ENCODE measurements at places on chromosomes 2 and 18.
A peak's percentile ranks its signal among the peaks of the same experiment; 100 is the strongest.

GRCh38 chr2:30234180-30234971 is 3.0 kb downstream of the LBH start:
- peak; percentile 54 for DNase-seq

- no peak for DNase-seq
Measured at GRCh38 chr2:148721520-148721931, 77.0 kb downstream of the EPC2 start.

- DNase-seq, result no peak
Measured at GRCh38 chr2:144937910-144938709, 418.2 kb upstream of the ZEB2 start.

DNA sequence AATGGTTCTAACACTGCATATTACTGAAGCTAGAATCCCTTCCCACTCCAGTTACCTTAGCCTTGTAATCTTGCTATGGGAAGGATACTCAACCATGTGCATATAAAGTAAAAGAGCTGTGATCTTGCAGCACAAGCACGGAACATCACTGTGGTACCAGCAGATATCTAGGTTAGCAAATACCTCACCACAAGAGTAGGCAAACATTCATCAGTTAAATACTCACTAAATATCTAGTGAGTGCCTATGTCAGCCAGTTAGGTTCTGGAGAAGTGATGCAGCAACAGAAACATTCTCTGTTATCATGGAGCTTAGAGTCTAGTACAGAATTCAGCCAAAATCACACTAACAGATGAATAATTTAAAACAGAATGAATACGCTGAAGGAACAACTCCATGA is 349.6 kb upstream of the UBE2E3 start:
- no peak for DNase-seq

DNA sequence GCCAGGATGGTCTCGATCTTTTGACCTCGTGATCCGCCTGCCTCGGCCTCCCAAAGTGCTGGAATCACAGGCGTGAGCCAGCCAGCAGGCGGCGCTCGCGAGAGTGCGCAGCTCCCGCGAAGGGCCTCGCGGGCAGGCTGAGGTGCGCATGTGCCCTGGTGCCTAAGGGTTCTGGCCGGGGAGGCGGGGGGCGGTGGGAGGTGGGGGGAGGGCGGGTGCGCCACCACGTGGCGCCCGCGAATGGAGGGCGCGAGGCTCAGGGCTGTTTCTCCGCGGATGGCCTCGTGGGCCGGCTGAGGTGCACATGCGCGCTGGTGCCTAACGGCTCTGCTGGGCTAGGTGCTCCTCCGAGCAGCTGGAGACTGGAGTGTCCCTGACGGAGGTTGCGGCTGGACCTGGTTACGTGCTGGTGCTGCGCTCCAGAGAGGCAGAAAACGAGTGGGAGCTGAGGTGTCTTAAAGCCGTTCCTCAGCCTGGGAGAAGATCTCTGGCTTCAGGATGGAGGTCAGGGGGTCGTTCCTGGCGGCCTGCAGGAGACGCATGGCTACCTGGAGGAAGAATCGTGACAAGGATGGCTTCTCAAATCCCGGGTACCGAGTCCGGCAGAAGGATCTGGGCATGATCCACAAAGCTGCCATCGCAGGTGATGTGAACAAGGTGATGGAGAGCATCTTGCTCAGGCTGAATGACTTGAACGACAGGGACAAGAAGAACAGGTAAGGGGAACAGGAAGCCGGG is at the start of gene ANKRD62:
Gene ANKRD62 (plus strand): TSS at position 324 of the 738 bp plus-strand sequence. CDS start 175 bp downstream, at position 499.
- no peak for DNase-seq

- DNase-seq, result no peak
Measured at GRCh38 chr18:62280786-62281185, 44.3 kb upstream of the TNFRSF11A start.

GRCh38 chr2:235544689-235544969 is 50.8 kb downstream of the AGAP1 start:
- DNase-seq, result no peak

- DNase-seq, result no peak
Measured at GRCh38 chr2:181241366-181241765, 215.8 kb upstream of the ITGA4 start.

DNA sequence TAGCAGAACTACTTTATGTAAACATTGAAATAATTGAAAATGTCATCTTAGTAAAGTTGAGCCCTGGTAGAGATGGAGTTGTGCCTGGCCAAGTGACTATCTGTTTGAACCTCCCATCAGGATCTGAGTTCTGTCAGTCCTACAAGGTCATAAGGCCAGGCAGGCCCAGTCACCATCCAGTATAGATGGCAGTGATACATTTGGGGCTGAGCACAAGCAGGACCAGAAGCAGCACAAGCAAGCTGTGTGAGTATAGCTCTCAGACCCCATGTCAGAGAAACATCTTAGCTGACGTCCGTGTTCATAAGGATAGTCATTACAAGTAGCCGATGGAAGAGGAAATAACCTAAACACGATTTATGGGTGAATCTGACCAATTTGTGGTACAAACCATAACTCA is 44.5 kb upstream of the RBMS1 start:
- DNase-seq, result no peak

DNA sequence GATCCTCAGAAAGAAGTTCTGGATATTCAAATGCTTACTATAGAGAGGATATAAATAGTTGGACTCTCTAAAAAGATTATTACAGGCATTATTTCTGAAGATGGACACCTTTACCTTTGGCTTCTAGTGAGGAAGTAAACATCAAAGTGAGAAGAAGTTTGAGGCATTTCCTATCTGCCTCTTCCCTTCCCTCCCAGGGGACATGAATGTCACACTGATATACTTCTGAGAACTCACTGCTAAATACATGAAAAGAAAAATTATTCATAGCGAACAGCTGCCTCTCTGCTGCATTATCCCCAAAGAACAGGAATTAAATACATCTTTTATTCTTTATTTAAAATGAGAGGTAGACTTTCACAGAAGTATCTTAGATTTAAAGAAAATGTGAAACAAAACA is 63.6 kb upstream of the PGAP1 start:
- no peak for DNase-seq

DNA sequence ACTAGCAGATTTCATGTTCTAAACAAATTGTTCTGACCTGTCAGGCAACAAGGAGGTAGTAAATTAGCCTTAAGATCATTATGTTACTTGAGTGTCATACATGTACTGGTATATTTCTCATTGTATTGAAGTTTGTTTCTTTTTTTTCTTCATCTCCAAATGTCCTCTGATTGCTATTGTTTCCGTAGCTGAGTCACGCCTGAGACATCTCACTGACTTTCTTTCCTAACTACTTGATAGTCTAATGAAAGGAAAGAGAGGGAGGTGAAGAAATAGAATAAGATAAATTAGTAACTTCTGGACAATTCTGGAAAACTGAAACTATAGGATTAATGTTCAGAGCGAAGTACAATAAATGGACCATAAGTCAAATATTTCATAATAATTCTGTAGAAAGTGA is 1049.9 kb downstream of the TSN start:
- no peak for DNase-seq

GRCh38 chr2:121529439-121530211 is 1.1 kb upstream of the RNU4ATAC start:
- no peak for DNase-seq

DNA sequence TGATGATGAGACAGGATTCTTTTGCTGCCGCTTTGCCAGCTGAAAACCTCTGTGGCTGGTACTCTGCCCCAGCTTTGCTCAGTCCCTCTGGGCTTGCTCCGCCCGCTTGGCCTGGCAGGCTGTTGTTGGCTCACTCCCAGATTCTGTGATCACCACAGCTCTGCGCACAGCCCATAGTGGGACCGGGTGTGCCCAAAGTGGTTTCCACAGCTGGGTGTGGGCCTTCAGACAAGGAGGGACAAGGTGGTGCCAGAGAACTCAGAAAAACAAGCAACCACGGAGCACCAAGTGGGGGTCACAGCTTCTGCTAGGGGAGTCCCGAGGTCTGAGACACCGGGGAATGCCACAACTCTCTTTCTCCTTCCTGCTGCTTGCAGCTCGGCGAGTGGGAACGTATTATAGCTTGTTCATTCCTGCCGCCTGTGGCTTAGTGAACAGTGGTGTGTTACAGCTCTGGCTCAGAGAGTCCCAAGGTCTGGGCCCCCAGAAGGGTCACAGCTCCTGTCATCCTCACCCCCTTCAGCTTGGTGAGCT is 9.2 kb upstream of the KYNU start:
- DNase-seq, result no peak

DNA sequence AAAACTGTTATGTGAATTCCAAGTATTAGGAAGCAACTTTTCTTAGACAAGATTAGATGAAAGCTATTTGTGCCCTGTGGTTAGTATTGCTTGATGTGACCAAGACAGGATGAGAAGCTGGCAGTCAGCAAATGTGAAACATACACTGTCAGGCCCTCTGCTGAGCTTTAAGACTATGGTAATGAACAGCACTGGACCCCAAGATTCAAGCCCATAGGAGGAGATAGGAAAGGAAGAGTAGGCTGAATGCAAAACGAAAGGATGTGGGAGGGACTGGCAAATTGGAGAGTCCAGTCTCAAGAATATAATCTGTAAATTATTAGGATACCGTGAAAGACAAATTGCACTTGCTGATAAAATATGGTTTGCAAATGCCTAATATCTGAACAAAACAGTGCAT is 16.4 kb downstream of the BZW1 start:
- no peak for DNase-seq

- no peak for DNase-seq
Measured at GRCh38 chr2:216388046-216388884, 16.0 kb upstream of the MARCHF4 start.

GRCh38 chr2:96148410-96149217 is 3.4 kb upstream of the DUSP2 start:
- DNase-seq, result peak; percentile 95

- no peak for DNase-seq
Measured at GRCh38 chr18:45562567-45563479, 52.5 kb upstream of the SLC14A2 start.

DNA sequence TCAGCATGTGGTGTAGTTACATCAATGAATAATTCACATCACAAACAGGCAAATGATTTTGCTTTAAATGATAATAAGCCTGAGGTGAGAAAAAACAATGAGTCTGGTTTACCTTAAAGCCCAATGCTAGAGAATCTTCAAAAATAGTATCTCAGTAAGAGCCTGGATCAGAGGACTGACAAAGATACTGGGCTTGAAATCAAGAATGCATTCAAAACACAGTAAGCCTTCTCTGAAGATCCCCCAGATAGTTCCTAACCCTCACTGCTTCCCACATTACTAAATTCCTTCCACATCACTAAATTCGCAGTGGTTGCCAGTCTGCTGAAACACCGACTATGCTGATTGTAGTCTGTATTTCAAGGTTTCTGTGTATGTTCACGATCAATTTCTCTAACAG is 514.9 kb downstream of the SUCLG1 start:
- DNase-seq, result no peak

GRCh38 chr2:161824226-161824625 is 200.0 kb downstream of the SLC4A10 start:
- DNase-seq, result no peak
